Astrocyte (in vitro differentiated cells and primary cell): ENCODE measurements at places on chromosomes 2 and 18.
A peak's percentile ranks its signal among the peaks of the same experiment; 100 is the strongest.

DNA sequence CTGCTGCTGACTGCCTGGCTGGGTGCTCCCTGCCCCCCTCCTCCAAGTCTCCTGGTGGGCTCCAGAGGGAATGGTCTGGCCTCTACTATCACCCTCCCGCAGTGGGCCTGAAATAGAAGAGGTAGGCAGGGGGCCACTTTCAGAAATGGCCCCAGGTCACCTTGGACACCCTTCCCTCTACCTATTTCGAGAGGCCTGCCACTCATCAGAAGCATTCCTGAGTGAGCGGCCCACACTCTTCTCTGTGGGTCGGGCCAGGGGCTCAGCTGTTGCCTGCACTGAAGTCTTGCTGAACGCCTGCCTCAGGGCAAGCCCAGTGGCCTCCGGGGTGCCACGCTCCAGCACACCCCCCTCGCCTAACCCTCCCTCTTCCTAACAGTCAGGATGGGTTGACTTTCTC, 124.9 kb downstream of the TNS1 start:
- no peak for DNase-seq

GRCh38 chr2:124698979-124699565, 674.0 kb downstream of the CNTNAP5 start:
- no peak for DNase-seq

GRCh38 chr2:224165901-224166319, 126.8 kb upstream of the SERPINE2 start:
- DNase-seq, result peak; percentile 61

GRCh38 chr2:203822240-203822639, 45.3 kb upstream of the CTLA4 start:
- DNase-seq, result no peak

- DNase-seq, result no peak
Measured at GRCh38 chr18:37282386-37283037, 283.1 kb downstream of the CELF4 start.

- DNase-seq, result no peak
Measured at GRCh38 chr18:48595703-48596218, 56.9 kb downstream of the CTIF start.

GRCh38 chr2:158488442-158489216, 31.9 kb downstream of the PKP4 start:
- DNase-seq, result no peak

DNA sequence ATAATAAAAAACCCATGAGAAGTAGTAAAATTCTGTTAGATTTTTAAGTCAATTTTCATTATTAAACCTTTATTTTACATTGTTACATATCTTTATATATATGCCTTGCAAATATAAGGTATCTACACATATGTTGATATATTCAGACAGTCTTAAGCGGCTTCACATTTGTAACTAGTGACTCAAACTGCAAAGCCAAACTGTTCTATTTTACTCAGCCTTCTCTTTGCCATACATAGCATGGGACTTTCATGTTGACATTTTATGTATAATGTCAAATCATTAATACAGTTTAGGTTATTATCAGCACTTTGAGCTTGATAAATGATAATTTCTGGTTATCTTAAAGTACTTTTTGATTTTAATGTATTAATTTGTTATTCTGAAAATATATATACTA, 125.0 kb upstream of the WDSUB1 start:
- DNase-seq, result no peak

- DNase-seq, result no peak
Measured at GRCh38 chr2:40543381-40543780, 91.5 kb upstream of the SLC8A1 start.

GRCh38 chr2:222621893-222622292, 34.0 kb downstream of the FARSB start:
- DNase-seq, result no peak

- no peak for DNase-seq
Measured at GRCh38 chr2:117523267-117523666, 291.2 kb upstream of the DDX18 start.

DNA sequence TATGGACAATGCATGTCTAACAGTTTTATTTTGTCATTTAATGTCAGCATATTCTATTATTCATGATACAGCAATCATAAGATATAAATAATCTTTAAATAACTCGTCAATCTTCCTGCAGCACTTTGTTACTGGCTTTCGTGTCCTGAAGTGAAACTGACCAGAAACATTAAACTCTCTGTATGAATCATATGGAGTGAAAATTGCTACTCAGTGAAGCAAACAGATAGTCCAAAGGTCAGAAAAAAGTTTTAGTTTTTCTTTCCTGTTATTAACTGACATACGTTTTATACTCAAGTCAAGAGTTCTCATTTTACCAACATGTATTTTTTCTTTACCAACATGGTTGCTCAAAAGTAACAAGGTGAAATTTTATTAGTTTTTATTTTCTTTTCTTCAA, 106.8 kb upstream of the GALNT5 start:
- peak; percentile 11 for DNase-seq

- DNase-seq, result no peak
Measured at GRCh38 chr2:212030709-212031108, 507.9 kb downstream of the ERBB4 start.

- DNase-seq, result peak; percentile 49
Measured at GRCh38 chr2:64737547-64737946, 83.8 kb upstream of the SERTAD2 start.

GRCh38 chr2:114316532-114317300, 125.7 kb upstream of the DPP10 start:
- no peak for DNase-seq

GRCh38 chr2:121826036-121826435, 70.6 kb downstream of the TSN start:
- peak; percentile 4 for DNase-seq

GRCh38 chr18:56322406-56322805, 316.0 kb downstream of the TXNL1 start:
- DNase-seq, result no peak

DNA sequence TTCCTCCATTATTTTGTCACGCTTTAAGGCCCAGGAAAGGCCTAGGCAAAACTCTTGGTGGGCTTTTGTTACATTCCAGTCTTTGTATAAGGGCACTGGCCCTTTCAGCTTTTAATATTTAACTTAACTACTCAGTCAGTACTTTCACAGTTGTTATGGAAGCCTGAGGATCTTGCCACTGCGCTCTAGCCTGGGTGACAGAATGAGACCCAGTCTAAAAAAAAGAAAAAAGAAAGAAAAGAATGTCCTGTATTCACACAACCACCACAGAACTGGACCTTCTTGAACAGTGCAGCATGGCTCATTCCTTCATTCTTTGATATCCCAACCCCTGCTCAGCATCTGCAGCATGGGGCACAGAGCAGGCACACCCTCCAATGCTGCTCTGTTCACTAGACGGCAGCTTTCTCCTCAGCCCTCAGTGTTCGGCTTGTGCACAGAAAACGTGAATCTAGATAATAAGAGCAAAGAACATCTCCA, 93.4 kb upstream of the MSH2 start:
- no peak for DNase-seq

DNA sequence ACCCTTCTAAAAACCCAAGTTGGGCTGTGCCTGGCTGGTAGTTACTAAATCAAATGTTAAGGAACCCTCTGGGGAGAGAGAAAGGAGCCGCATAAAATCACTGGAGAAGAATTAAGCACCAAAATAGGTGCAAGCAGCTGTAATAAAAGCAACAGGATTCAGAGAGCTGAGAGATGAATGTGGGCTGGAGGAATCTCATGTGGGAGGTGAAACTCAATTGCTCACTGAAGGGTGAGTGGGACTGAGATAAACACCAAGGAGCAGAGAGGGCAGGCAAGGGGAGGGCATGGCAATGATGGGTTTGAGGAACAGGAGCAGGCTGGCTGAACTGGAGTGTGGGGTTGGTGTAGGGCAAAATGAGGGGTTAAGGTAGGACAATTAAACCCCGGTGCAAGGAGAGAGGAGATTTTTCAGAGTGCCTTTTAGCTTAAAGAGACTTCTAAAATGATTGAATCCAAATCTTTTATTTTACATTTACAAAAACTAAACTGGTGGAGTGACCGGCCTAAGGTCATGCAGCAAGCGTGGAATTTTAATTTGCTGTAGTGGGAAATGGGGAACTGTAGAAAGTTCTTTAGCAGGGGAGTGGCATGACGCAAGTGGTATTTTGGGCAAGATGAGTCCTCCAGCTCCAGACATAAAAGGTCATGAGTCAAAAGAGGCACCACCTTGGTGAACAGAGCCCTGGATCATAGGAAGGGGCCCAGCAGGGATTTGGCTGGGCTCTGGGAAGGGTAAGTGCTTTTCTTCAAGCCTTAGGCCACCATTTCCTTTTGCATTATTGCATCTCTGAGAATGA, 10.5 kb downstream of the PLB1 start:
- peak; percentile 52 for DNase-seq
